ENCODE measurements at places on chromosomes 13 and 19.

DNA sequence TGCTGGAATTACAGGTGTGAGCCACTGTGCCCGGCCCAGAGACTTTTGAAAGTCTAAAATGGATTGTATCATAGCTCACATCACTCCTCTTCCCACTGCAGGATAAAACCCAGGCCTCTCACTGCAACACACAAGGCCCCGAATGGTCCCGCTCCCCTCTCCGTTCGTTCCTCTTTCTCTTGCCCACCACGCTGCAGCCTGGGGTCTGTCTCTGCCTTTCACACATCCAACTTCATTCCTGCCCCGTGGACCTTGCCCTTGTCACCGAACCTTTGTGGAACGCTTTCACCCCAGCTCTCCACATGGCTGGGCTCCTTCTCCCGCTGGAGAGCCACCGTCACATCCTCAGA lies 42.6 kb downstream of the NFIC start:
- DNase-seq, result no peak

DNA sequence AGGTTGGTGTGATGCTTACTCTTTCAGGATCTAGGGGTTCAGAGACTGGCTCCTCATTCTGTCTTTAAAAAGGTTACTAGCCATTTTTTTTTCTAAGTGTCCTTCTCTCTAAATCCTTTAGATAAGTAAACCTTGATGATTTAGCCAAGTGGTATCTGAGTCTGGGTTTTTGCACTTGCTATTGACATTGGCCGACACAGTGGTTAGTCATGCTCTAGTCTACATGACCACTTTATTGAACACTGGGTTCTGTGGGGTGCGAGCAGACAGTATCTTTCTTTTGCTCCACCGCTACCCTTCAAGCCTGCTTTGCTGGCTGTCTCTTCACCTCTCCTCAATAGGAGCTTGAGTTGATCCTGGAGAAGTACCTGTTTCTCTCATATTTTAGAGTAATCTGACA lies 6.2 kb upstream of the NUP58 start:
- no peak for DNase-seq

DNA sequence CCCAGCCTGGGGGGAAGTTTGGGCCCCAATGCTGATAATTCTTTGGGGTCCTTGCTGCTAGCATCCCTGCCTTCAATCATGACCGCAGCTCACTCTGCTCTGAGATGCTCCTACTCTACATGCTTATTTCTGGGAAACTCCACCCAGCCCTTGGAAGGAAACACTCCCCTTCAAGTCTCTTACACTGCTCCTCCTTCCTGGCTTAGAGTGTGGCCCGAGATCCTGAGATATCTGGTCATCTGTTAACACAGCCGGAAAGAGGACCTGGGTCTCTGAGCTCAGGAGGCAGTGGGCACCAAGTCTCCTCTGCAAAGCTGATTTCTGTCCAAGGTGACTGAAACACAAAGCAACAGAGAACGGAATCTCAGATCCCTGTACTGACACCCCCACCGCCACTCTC lies 33.0 kb downstream of the CYP4F2 start:
- no peak for DNase-seq

GRCh38 chr13:23870356-23871140 lies 18.7 kb downstream of the MIPEP start:
- DNase-seq, result no peak

DNA sequence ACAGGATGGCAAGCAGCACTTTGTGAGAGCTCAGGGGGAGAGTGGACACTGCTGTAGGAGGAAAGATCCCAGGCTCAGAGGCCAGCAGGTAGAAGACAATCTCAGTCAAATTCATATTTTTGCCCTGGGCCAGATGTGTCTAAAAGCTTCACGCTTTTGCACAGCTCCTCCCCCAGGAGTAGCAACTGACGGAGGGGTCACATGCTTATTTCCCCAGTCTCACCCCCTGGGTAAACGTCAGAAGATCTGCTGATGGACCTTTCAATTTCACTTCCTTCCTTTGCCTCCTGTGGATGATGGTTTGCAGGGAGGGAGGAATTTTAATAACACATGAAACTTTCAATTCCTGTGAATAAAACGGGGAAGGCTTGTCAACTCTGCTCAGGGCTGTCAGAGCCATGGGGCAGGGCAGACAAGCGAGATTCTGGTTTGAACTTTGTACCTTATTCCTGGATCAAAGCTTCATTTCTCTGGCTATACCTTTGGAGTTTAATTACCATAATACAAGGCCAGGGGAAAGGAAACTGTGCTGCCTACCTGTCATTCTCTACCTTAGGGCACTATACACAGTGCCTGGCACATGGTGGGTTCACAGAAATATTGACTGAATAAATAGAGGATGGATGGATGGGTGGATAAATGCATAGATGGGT lies 41.0 kb downstream of the POU4F1 start:
- DNase-seq, result no peak

GRCh38 chr19:3369337-3370213 lies 3.2 kb downstream of the NFIC start:
- DNase-seq, result no peak

GRCh38 chr13:113607889-113608635 lies 23.5 kb downstream of the TFDP1 start:
- no peak for DNase-seq

DNA sequence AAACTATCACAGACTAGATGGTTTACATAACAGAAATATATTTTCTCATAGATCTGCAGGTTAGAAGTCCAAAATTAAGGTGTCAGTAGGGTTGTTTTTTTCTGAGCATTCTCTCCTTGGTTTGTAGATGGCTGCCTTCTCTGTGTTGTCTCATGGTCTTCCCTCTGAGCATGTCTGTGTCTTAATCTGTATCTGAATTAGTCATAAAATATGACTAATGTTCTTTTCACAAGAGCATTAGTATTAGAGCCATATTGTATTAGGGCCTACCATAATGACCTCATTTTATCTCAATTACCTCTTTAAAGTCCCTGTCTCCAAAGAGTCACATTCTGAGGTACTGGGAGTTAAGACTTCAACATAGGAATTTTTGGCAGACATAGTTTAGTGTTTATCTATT lies 77.2 kb upstream of the OBI1 start:
- DNase-seq, result no peak

DNA sequence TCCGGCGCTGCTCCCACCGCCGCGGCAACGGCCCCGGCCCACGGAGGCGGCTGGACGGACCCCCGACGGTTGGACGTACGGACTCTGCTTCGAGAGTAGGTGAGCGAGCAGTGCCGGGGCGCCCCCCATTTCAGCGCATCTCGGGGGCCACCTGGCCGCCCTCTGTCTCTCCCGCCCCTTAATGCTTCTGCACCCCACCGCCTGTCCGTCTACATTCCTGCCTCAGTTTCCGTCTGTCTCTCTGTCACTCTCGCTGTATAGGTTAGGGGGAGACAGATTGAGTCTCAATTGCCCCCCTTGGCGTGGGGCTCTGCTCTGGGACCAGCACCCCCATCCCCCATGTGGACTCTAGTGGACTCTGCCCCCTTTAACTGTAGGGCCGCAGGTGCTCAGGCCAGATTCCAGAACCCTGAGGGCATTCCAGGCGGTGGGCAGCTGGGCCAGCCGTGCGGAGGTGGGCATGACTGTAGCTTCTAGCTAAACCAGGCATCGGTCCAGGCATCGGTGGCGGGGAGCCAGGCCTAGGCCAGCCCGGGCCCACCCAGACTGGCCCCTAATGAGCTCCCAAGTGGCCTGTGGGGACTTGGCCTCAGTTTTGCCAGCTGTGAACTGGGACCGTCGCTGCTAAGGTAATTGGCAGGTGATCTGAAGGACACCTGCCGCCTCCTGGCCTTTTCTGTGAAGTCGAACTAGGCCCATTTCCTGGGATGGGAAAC lies 373 bp downstream of the TNFAIP8L1 start:
- no peak for DNase-seq

DNA sequence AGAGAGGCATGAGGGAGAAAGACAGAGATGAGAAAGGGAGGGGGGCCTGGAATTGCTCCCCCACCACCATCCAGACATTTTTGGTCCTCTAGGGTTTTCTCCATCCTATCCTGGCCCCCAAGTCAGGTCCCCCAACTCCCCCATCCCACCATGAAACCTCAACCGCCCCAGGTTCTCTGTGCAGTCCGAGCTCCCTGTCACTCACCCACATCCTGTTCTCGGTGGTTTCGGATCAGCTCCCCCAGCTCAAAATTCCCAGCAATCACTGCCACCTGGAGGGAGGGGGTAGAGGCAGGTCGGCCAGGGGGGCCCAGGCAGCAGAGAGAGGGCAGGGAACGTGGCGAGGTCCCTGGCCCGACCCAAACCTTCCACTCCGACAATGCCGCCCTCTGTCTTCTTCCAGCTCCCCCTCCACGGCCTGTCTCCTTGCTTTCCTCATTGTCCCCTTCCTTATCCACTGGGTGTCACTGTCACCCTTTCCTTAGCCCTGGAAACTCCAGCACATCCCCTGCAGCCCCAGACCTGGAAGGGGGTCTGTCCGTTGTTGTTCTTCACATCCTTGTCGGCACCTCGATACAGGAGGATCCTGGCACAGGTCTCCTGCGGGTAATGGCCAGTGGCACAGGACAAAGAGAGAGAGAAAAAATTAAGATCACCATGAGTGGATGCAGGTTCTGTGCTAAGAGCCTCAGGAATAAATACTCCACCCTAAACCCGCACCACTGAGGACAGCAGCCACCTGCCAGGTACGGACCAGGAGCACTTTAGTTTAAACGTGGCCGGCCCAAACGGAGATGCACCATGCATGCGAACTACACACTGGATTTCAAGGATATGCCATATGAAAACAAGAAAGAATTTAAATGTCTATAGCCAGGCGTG lies 15.4 kb downstream of the SHANK1 start:
- DNase-seq, result no peak

GRCh38 chr13:84823528-84823927 lies 941.3 kb upstream of the SLITRK1 start:
- no peak for DNase-seq

DNA sequence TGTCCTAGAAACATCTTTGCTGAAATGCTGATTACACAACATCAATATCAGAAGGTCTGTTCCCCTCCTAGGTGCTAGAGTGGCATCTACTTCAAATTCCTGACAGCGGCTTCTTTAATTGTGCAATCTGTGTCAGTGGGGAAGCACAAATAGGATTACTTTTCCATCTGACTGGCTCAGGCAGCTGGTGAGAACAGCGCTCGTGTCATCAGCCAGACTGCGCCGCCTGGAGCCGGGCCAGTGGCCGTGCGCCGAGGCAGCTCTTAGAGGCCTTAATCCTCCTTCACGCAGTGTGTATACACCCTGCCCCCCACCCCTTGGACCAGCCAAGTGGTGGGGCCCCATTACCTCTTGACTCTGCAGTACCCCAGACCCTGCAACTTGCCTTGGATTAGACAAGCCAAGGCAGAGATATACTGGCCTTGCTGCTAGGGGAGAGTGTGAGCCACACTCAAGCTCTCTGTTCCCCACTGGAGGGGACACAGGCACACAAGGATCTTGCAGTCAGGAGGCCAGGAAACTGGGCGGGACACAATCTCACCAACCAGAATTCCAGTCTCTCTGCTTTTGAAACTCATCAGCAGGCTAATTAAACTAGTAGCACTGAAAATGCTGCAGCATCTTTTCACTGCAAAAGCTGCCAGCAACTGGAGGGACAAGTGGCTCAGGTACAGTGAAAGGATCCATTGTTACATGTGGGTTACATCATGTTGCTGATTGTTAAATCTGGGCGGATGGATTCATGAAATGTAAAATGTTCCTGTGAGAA lies 48.9 kb upstream of the EPHX3 start:
- no peak for DNase-seq

- DNase-seq, result no peak
These were observed 5.8 kb upstream of the TLE2 start for GRCh38 chr19:3034656-3035541.

DNA sequence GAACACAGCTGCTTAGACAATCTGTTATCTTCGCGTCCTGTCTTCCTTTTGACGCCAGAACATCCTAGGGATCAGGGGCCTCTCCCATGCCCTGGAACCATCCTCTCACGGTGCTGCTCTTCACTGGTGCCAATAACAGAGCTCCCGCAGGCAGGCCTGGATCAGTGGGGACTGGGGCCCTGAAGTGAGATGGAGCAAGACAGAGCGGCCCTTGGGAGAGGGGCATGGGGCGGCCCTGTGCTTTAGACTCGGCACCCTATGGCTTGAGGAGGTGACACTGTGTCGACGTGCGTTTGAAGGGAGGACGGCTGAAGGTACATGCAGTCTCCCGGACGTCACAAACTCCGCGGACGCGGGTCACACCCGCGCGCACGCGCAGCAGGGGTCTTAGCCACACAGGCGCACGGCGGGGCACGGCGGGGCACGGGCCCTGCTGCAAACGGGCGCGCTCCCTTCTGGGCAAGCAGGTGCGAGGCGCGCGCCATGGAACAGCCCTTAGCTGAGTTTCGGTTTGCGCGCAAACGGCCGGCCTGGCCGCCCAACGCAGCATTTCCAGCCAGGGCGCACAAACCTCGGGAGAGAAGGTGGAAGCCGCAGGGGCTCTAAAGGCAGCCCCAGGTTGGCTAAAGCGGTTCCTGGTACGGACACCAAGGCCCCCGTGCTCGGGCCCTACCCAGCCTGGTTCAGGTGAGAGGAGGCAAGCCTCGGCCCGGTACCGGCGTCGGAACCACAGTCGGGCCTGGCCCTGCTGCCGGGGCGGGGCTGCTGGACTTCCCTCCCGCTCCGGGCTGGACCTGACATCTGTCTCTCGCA lies 16.5 kb upstream of the RNF17 start:
- no peak for DNase-seq

DNA sequence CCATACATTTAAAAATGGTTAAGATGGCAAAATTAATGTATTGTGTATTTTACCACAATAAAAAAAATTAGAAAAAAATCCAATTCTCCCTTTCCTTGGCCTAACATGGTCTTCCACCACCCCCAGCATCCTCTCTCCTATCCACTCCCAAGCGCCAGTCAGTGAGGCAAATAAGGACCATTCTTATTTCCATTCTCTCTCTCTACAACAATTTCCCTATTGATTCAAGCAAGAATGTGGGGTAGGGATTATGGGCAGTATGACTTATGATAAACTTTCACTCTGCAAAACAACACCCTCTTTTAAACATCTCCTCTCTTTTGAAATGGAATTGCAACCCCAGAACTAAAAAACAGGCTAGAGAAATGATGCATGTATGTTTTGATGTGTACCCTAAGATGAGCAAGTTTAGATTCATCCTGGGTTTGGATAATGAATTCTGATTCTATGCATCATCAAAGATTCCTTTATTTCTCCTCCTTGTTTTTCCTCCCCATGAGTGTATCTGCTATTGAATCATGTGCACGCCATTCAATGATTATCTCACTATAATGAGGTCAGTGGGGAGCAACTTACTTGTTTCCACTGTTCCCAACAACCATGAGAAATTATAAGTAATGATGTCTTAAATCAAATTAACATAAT lies 3.5 kb downstream of the STARD13 start:
- no peak for DNase-seq

DNA sequence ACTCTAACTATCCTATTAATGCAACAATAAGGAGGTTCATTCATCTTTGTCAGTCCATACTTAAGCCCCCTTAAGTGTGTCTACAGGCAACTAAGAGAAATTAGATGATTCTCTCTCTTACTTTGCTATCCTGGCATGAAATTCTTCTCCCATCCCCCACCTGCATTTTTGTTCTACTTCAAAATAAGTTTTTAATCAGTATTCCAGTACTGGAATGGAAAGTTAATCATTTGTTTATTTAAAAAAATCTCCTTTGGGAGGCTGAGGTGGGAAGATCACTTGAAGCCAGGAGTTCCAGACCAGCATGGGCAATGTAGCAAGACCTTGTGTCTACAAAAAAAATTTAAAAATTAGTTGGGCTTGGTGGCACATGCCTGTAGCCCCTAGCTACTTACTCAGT lies 222.1 kb downstream of the MZT1 start:
- no peak for DNase-seq

- no peak for DNase-seq
These were observed 9.9 kb downstream of the APOC1 start for GRCh38 chr19:44924243-44924725.

Measured in HTR-8/SVneo (cell line).